ENCODE measurements at places on chromosomes 7 and 10.
A peak's percentile ranks its signal among the peaks of the same experiment; 100 is the strongest.

DNA sequence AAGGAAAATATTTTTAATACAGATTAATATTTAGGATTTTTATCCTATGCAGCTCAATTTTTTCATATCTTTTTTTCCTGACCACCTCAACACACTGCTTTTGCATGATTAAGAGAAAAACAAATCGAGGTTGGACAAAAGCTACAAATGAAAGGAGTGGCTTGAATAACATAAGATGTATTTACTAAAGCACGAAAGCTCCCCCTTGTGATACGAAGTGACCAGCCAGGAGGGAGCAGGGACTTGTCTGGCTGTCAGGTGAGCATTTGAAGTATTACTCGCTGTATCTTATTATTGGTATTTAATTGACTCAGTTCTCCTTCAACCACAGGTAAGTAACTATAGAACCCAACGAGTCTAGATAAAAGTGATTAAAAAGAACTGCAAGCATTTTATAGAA, 265.2 kb upstream of the PHF14 start:
- ATAC-seq = no peak

- peak; percentile 49 for ATAC-seq
Observed at GRCh38 chr7:44431091-44431608, 59.3 kb downstream of the NUDCD3 start.

- ATAC-seq = no peak
Observed at GRCh38 chr7:133688483-133689239, 435.8 kb downstream of the EXOC4 start.

- ATAC-seq = no peak
Observed at GRCh38 chr7:100247152-100247757, 27.5 kb downstream of the PVRIG start.

GRCh38 chr10:119357412-119358151, 150.2 kb downstream of the GRK5 start:
- no peak for ATAC-seq

DNA sequence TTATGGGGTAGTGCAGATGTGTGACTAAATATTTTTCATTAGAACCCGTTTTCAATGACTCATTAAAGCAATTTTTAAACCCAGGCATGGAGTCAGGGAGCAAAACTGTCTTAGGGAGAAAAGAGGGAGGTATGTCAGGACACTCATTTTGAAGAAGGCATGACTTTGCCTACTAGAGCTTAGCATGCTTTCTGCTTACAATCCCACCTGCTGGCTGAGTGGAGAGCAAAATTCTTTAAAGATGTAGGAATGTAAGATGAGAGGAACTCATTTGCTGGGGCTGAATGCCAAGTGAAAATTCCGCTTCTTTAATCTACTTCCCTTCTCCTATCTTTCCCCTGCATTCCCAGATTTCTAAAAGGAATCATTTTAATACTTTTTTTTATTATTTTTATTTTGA, 232.6 kb downstream of the GALNT17 start:
- ATAC-seq = no peak

DNA sequence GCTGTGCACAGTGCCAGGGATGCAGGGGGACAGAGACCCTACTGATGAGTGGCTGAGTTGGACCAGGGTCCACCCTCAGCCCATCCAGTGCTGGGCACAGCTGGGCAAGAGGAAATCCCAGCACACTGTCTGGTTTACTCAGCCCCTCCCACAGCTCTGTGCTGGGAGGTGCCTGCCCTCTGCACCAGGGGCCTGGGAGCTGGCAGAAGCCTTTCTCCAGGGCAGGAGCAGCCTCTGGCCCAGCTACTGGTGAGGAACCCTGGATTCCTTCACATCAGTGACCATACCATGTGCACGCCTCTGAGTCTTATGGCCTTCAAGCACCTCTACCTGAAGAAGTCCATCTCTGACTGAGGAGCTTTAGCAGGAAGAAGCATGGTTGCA, 25.9 kb upstream of the C10orf71 start:
- no peak for ATAC-seq

DNA sequence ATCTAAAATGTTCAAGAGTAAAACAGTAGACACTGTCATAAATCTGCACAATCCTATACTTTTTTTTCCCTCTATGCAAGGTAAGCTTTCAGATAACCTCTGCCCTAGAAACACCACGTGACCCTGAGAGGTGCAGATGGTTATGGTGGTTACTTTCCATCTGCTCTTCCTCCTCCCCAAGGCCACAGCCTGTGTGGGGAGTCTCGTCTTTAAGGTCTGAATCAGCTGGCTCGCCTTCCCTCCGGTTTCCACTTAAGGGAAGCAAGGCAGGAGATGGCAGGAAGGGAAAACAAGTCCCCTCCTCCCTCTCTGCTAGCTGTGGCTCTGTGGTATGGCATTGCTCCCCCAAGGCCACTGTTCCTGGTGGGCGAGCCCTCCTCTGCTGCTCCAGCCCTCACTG, 181.8 kb downstream of the GLI3 start:
- no peak for ATAC-seq
